ENCODE measurements at places on chromosomes 3 and 15.

DNA sequence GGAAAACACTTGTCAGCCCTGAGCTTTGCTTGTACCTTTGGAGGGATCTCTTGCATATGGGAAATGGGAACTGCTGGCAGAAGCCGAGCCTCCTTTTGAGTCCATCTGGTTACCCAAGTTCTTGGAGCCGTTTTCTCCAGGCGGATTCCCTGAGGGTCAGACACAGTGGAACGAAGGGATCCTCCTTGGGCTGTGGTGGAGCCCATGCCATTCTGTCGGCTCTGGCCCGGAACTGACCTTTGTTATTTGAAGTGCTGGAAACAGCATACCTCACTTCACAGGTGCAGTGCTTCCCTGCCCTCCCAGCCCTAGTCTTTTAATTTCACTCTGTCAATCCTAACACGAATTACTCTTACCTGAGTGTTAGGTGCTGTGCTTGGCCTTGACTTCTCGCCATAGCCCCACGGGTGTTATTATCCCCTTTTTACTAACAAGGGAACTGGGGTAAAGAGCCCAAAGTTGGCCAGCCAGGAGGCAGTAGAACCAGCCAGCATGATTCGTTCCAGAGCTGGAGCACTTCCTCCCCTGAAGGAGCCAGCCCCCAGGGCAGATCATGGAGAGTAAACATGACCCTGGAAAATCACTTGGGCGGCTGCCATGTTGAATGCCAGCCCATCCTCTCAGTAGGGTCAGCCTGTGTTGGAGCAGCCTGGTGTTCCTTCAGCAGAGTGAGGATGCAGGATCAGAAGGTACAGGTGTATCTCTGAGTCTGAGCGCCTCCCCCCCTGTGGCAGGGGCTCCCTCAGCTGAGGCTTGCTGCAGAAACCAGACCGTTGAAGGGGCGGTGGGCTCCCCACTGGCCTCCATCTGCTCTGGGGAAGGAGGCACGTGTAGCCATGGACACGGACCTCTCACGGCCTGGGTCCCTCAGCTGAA, 143.2 kb downstream of the DNAJB8 start:
- DNase-seq = no peak

DNA sequence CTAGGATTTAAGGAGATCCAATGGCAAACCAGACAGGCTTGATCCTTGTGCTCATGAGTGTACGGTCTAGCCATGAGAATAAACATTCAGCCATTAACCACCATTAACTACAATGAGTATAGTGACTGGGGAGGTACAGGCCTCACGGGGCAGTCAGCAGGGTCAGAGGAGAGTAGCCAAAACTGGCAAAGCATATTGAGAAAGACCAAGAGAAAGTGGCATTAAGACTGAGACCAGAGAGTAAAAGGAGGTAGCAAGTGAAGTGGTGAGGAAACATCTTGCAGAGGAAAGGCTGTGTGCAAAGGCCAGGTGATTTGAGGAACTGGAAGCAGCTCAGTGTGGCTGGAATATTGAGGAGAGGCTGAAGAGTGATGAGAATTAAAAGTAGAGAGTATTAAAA, 407.2 kb upstream of the LMCD1 start:
- DNase-seq = no peak

- no peak for DNase-seq
These were observed 425.2 kb downstream of the CHL1 start for GRCh38 chr3:621714-622113.

GRCh38 chr3:18679238-18679637, 254.1 kb upstream of the SATB1 start:
- DNase-seq = no peak

- no peak for DNase-seq
These were observed 138.0 kb upstream of the UBE2E1 start for GRCh38 chr3:23667536-23668429.

Measured in activated T-helper 1 cell treated with Interleukin-2 at 50 U/mL for 16 hours (primary cell).